ENCODE measurements at places on chromosomes 5 and 9.

- DNase-seq: no peak
These were observed 181.1 kb downstream of the KDM4C start for GRCh38 chr9:6938873-6939272.

- no peak for DNase-seq
These were observed 36.0 kb upstream of the STXBP1 start for GRCh38 chr9:127575875-127576778.

- DNase-seq: no peak
These were observed 40.6 kb downstream of the HACD4 start for GRCh38 chr9:20990867-20991266.

DNA sequence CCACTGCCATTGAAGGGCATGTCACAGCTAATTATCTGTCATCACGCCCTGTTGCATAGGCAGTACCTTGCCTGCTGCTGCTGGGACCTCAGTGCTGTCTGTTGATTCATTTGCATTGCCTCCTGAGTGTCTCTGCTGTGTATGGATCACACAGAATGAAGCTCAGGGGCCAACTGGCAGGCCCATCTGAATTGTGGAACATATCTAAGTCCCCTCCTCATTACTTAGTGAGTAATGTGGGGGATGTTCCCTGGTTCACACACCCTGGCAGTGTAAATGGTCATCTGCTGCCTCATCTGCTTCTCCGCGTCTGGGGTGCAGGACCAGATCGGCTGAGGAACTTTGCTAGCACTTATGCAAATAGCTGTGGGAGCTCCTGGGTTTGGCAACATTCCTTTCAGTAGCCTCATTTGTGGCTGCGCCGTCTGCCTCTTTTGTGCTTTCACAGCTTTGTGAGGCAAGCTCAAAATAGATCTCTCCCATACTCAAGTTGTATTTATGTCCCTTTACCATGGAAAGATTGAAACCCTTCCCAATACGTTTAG, 25.4 kb downstream of the TYRP1 start:
- DNase-seq: no peak

- no peak for DNase-seq
These were observed 559.6 kb downstream of the CETN3 start for GRCh38 chr5:89849830-89850512.

DNA sequence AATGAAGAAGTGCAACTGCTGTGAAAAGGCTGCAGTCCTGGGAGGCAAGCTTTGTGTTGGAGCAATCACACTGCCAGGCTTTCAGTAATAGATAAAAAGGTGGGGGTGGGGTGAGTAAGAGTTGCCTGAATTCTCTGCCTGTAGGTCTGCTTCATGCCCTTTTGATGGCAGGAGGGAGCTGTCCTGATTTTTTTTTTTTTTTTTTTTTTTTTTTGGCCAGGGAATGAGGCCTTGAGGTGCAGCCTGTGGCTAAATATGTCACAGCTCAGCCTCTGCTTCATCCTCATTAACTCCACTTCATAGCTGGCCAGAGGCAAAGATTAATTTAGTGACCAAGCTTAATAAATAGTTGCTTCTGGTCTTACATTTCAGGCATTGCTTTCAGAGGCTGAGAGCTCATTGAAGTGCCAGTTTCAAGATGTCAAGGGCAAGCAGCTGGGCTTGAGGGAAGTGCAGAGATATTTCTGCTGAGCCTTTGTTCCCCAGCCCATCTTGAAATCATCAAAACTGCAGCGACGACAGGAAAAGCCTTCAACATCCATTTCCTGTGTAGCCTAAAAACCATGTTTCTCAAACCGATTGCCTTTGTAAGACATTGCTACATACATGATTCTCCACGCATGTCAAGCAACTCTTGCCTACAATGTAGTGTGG, 134.7 kb downstream of the MACIR start:
- DNase-seq: no peak

DNA sequence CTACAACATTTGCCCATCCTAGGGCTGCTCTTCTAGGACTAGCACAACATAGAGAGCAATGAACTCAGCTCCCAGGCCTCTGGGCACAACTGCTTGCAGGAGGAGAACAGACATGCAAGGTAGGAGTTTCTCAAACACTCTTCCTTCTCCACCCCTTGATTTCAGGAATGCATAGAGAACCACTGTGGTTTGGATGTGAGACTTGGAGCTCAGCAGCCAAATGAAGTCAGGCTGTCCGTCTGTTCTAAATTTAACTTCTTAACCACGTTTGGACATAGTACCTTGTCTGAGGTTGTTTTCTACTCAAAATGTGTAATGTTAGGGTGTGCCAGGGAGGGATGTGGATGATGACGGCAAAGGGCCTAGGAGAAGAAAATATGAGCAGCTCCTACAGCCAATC, 515.1 kb upstream of the TNC start:
- DNase-seq: no peak

DNA sequence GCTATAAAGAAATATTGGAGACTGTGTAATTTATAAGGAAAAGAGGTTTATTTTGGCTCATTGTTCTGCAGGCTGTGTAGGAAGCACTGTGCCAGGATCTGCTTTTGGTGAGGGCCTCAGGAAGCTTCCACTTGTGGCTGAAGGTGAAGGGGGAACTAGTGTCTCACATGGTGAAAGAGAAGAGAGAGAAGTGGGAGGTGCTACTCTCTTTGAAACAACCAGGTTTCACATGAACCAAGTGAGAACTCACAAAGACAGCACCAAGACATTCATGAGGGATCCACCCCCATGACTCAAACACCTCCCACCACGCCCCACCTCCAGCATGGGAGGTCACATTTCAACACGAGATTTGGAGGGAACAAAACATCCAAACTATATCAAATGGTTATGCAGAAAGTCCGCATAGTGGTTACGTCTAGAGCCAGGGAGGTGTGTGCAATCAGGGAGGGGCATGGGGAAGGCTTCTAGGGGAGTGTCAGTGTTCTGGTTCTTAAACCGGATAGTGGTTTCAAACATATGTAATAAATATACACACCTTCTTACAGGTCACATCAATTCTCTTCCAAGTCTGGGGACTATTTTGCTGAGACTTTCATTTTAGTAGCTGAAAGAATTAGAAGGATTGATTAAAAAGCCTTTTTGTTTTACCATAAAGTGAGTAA, 113.0 kb downstream of the TRIO start:
- no peak for DNase-seq

- DNase-seq: no peak
These were observed 126.1 kb downstream of the OLFM1 start for GRCh38 chr9:135213566-135213965.

DNA sequence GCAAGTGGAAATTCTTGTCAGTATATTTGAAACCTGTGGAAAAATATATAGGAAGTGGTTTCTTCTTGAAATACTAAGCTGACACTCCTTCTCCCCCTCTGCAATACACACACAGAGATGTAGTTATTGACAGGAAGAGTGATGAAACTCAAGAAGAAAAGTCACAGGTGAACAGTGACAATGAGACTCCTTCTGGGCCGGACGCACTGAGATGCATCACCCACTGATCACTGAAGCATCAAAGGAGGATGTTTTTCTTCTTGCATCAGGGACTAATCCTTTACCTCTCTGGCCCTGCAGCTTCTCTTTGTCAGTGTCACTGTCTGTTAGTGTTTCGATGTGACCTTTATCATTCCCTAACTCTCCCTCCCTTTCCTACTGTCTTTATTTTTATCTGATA, 1864.2 kb upstream of the C9orf72 start:
- no peak for DNase-seq

GRCh38 chr9:6811436-6811835, 53.7 kb downstream of the KDM4C start:
- DNase-seq: no peak

GRCh38 chr5:175494264-175495183, 16.2 kb downstream of the SFXN1 start:
- no peak for DNase-seq

DNA sequence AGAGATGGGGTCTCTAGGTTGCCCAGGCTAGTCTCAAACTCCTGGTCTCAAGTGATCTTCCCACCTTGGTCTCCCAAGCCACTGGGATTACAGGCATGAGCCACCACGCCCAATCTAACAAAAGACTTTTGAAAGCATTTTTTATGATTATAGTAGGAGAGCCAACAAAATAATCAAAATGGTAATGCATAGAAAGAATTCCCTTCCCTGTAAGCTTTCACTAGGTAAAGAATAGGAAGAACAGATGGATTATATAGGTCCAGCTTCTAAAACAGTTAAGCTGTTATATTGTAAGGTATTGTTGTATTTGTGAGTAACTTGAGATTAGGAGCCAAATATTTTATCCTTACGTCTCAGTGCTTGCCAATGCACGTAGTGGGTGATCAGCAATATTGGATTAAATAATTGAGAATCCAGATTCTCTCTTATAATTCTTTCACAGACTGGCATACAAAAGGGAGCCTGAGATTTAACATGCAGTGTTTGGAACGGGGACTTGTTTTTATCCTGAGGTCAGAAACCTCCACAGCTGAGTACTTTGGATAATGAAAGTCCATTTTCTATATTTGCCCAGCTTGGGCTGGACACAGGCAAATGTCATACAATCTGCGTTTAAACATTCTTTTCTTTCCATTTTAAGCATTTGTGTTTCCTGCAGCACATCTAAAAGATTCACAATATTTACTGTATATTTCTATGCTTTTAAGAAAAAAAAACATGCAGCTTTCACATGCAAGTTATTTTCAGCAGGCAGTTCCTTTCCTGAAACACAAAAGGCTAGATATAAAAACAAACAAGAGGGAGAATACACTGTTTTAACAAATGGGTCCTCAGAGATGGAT, 238.4 kb downstream of the ARRDC3 start:
- no peak for DNase-seq

- DNase-seq: no peak
These were observed 84.4 kb upstream of the SARDH start for GRCh38 chr9:133822430-133823065.

DNA sequence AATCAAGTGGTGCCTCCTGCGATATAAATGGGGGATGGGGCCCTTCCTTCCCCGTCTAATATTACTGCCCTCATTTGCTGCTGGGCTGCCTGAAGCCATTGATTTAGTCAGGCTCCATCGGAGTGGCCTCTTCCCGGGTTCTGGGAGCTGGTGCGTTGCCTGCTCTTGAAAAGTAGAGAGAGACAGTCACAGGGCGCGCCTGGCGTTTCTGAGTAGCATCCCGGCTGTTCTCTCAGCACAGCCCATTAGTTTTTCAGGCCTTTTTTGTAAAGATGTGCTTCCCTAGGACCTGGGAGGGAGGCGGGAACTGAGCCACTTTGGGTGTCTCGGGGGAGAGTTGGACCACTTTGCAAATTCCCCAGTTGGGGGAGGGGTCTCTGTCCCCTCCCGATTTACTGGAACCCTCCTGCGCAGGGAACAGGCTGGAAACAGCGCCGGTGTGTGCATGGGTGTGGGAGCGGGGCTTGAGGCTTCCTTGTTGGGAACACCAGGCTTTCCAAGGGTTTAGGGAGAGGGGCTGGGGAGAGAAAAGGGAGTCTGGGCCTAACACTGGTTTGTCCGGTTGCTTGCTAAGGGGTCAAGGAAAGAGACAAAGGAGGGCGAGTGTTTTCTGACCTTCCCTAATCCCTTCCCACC, 4.7 kb downstream of the PRDM6 start:
- DNase-seq: no peak

DNA sequence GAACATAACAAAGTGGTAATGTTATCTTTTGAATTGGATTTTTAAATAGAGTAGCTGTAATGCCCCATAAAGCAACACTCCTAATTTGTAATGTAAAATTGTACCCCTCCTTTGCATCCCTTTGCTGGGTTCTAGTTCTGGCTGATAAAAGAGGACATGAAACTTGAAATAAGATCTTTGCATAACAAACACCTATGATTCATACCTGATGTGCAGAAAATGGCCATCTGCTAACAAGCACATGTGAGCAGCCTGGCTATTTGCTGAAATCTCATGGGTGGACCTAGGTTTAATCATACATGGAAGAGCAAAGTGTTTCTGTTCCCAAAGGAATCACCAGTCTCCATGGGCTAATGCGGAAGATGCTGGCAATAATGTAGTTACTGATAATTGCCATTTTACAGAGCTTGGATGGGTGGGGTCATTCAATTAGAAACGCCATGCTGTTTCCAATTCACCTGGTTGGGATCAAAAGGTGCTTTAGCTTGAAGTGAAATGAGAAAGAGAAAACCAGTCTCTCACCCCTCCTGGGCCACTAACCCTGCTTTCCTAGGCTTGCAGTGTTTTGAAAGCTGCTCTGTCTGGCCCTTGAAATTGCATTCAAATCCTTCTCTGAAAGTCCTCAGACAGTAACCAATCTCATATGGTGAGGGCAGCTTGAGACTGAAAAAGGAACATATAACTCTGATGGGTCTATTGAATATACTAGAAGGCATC, 585.1 kb downstream of the TLE4 start:
- DNase-seq: no peak

DNA sequence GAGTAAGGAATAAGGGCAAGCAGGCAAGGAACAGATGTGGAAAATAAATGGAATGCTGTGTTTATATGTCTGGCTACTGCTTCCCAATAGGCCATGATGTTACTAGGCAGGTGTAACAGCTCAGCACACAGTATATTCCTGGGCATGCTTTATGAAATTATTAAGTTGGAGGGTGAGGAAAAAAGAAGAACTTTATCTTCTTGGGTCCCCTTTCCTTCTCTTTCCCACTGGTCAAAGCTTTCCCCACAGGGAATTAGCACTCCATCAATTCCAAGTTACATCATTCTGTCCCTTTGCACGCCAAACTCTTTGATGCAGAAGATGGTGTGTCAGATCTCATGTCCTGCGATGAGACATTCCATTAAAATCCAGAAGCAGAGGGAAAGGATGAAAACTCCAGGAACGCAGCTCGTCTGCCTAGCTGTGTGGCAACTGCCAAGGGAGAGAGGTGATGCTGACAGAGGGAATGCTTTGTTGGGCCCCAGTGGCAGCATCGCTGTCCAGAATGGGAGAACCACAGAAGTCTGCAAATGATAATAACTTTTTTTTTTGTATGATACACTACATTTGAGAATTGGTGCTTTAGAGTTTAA, 447.3 kb upstream of the ARRDC3 start:
- no peak for DNase-seq

GRCh38 chr5:4639946-4640345, 500.2 kb upstream of the ADAMTS16 start:
- DNase-seq: no peak

DNA sequence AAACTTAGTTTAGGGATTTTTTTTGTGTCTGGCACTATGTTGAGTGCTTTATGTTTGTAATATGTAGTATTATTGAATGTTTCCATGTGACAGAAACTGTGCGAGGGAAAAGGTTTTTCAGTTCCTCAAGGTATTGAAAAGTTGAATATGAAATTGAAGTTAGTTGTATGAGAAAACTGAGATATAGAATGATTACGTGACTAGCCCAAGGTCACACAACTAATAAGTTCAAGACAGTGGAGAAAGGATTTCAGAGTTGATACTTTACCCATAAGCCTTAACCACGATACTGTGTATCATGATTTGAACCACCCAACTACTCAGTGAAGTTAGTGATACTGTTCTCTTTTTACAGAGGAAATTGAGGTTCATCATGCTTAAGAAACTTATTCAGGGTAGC, 5.7 kb downstream of the NIPBL start:
- DNase-seq: no peak

DNA sequence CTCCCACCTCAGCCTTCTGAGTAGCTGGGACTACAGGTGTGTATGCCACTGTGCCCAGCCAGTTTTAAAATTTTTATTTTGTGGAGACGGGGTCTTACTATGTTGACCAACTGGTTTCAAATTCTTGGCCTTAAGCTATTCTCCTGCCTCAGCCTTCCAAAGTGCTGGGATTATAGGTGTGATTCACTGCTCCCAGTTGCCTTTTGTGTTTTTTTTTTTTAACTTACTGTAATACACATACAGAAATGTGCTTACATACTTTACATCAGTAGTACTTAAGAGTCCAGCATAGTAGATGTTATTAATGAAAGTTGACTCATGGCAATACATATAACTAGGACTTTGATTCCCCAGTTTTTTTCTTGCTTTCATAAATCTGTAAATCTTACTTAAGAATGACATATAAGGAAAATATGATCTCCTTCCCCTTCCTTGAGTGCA, 4.7 kb downstream of the MAN2A1 start:
- no peak for DNase-seq

- DNase-seq: no peak
These were observed 89.4 kb downstream of the NR3C1 start for GRCh38 chr5:143314099-143314498.

Measured in stimulated activated CD4-positive, alpha-beta T cell treated with anti-CD3 and anti-CD28 coated beads, Interleukin-15, amount 100 ng/mL, for 1 hour (primary cell).